ENCODE measurements at places on chromosomes 5 and 9. TPM values are rescaled to one million over a fixed set of nuclear protein-coding genes. Genes with fewer than 3 reads are reported as not detected.
A peak's percentile ranks its signal among the peaks of the same experiment; 100 is the strongest.

DNA sequence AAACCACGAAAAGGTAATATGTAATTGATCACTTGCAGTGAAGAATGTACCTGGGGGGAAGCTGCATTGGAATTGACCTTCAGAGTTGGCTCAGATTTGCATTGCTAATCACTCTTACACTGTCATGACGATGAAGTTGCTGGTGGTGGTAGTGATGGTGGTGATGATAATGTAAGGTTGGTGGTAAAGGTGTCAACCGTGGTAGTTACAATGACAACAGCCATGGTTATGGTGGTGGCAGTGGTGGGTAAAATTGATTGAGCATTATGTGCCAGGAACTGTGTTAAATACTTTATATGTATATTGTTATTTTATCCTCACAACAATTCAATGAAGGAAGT, 282.4 kb downstream of the NR3C1 start:
- DNase-seq = no peak

GRCh38 chr9:132590318-132591182, 8.1 kb downstream of the BARHL1 start:
- no peak for DNase-seq

The KIAA1191 gene
- 87.5 TPM for total RNA-seq

GRCh38 chr9:81465468-81466011, 223.8 kb downstream of the TLE1 start:
- DNase-seq = no peak

- peak; percentile 99 for DNase-seq
These were observed 39.4 kb downstream of the LURAP1L start for GRCh38 chr9:12813960-12814876.

DNA sequence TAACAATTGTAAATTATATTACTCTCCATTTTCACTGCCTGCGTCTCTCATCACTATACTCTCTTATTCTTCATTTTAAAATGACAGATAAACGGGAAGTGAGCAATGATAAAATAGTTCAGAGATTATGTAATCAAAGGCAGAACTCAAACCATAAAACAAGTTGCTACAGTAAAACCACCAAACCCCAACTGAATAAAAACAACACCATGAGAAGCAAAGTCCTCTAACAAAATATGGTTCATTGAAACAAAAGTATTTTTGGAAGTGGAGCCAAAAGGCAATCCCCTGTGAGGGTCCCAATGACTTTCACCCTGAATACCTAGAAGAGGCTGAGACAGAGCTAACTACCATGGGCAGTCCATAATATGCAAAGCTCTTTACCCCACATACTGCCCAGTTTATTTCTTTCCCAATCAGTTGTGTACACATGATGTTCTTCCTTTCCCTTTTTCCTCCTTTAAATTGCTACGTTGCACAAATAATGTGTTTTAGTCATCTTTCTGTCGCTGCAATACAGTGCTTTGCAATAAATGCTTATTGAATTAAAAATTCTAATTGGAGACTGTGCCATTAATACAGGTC, 64.0 kb upstream of the PTGER4 start:
- peak; percentile 66 for DNase-seq

The CCDC171 gene
- 1.1 TPM for total RNA-seq

GRCh38 chr9:120758544-120758943, 34.7 kb downstream of the FBXW2 start:
- DNase-seq = no peak

DNA sequence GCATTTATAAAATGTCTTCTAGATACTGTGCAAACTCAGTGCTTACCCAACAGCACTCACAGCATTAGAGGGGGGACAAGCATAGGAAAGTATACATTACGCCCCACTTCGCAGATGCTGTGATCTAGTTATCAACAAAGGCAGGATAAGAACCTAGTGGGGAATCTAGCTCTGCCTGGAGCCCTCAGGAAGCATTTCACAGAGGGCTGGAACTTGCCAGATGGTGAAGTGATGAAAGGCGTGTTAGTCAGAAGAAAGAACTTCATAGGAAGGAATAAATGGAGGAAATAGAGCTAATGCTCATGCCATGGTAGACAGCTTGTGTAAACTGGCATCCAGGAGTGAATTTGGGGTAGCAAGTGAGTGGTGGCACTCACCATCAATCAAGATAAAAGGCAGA, 25.8 kb downstream of the DIRAS2 start:
- no peak for DNase-seq

The RAD23B gene
- total RNA-seq = 122 TPM

GRCh38 chr5:24643880-24644279, 898 bp downstream of the CDH10 start:
- DNase-seq = no peak

- no peak for DNase-seq
These were observed 53.4 kb upstream of the IL6ST start for GRCh38 chr5:56048124-56048523.

DNA sequence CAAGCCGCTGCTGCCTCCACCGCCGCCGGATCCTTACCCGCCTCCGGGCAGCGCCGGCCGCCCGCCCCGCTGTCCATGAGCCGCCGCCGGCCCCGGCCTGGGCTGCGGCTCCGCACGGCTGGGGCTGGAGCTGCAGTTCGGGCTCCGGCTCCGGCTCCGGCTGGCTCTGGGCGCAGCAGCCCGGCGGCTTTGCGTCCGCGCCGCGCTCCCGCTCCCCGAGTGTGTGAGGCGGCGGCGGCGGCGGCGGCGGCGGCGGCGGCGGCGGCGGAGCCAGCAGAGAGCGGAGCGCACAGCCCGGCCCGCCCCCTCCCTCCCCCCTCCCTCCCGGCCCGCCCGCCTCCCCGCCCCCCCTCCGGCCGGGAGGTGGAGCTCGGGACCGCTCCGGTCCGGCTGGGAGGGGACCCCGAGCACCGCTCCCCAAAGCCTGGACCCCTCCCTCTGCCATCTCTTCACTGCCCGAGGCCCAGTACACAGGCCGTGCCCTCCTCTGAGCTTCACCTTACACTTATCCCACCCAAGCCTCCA, at the start of gene PCDH1:
TSS of gene PCDH1 (minus strand) at position 225 of the 525 bp plus-strand sequence. CDS start at position 77, 148 bp downstream.
- DNase-seq = no peak

The RNF224 gene
- total RNA-seq = not detected

DNA sequence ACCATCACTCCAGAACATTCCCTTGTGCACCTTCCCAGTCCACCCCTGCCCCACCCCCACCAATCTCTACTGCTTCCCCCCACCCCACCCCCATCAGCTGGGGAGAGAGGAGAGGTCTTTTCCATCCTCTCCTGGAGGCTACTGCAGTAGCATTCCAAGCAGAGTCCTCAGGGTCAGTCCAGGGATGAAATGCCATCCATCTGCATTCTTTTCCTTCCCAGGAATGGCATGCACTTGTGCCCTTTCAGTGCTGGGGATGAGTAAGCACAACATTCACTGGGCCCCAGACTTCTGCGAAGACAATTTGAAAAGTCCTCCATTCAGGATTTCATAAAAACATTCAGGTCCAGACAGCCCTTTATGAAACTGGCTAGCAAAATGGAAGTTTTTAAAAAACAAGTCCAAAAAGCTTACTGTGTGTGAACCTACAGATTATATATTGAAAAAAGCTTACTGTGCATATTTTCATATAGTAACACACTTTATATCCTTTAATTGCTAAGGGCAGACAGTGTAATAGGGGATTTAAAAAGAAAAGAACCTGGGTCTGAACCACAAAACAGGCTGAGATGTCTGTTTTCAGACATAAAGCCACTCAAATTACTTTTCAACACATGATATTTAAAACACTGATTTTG, 50.0 kb upstream of the GOLPH3 start:
- DNase-seq = peak; percentile 14

The CLIC3 gene
- total RNA-seq = 0.95 TPM

The SLC34A3 gene
- not detected for total RNA-seq

GRCh38 chr5:159640446-159640845, 275.8 kb upstream of the ADRA1B start:
- DNase-seq = no peak

DNA sequence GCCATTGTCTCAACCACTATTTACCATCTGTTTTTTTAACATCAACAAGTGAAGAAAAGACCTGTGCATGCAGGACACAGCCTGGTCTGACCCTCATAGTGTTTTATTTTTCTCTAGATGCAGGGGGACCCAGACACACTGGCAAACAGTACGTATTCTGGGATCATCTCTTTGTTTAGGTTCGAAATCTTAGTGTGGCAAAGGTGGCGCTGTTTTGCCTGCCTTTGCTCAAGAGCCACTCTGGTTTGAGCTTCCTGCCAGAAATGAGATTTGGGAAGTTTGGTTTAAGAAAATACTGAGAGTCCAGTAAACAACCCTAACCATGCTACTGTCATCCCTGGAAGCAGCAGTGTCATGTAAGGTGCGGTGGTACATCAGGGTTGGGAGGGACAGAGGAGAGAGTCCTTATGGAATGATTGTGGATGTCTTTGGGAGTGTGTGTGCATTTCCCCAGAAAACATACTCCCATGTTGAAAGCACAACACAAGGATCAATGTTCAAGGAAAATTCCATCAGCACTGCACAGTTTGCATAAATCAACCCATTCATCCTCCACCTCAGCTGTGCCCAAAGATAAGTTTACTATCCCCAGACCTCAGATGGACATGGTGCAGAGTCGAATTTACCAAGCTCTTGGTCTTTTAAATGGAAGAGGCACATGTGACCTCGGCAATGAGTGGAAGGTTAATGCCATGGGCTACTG, 34.0 kb upstream of the FLT4 start:
- DNase-seq = no peak

GRCh38 chr5:126108470-126108869, 314.7 kb upstream of the GRAMD2B start:
- peak; percentile 64 for DNase-seq

DNA sequence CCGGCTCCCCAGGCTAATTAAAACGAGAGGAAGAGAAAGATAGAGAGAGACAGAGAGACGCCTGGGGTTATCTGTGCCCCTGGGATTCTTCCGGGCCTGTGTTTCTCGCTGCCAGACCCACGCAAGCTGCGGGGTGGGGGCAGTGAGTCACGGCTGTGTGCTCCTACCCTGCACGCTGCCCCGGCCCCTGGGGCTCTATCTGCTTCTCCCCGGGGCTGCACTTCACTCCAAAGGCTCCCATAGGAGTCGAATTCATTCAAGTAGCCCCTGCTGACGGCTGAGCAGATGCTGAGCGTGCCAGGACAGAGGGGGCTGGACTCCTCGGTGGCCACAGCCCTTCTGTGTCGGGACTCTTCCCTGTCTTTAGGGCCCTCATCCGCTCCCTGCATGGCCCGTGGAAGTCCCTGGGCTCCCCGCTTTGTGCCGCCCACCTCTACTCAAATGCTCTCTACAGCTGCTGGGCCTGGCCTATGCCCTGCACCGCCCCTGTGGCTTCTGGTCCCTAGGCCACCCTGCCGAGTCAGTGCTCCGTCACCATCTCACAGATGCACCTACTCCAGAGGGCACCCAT, 22.8 kb downstream of the SARDH start:
- no peak for DNase-seq

GRCh38 chr9:134602547-134603362, 38.8 kb upstream of the COL5A1 start:
- peak; percentile 39 for DNase-seq

The DMRT3 gene
- total RNA-seq = not detected

DNA sequence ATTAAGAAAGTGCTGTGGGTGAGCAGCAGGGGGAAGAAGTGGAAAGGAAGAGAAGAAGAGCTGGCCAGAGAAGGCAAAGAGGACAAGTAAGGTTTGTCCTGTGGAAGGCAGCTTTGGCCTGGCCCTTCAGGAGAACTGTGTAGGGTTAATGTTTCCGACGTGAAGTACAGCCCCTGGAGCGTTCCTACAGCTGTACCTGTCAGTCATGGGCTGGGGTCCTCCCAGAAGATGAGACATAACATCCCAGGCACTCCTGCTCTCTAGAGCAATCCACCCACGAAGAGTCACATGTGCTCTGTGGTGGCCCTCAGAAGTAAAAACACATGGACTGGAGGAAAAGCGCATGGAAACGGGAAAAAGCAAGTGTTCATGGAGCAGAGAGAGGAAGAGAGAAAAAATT, 237.4 kb downstream of the CAAP1 start:
- DNase-seq = no peak

The CNTNAP3 gene
- total RNA-seq = 8.7 TPM

The MYOZ3 gene
- total RNA-seq = 0.53 TPM

DNA sequence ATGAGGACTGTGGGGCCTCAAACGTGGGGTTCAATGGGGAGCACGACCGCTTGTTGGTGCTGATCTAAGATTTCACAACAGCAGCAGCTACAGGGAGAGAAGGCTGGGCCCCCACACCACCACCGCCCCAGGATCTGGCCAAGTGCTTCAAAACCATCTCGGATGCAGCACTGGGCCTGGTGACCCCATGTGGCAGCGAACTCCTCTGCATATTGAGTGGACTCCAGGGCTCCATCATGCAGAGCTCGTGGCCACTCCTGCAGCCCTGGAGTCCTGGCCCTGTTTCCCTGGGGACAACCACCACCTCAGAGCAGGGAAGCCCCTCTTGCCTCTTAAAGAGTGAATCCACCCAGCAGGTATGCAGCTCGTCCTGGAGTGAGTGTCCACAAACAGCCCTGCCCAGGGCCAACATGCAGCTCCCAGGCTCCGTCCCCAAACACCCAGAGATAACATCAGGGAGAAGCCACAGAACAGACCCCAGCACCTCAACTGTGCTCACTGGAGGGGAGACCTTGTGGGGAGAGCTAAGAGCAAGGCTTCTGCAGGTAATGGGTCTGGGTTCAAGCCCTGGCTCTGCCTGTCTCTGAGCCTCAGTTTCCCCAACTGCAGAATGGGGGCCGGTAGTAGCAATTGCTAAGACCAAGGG, 103.1 kb upstream of the SARDH start:
- DNase-seq = no peak

DNA sequence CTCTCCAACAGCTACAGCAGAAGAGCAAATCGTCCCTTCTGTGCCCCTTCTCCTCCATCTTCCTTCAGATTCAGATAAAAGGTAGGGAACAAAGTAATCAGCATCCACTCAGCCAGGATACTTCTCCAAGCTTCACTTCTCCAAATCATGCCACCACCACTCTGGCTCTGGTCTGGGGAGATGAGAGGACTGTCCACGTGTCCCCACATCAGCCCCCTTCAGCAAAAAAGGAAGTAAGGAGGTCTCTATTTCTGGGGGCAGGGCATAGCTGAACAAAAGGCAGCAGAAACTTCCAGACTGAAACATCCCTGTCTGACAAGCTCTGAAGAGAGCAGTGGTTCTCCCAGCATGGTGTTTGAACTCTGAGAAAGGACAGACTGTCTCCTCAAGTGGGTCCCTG, 116.9 kb downstream of the C5orf15 start:
- no peak for DNase-seq

- DNase-seq = no peak
These were observed 176.0 kb downstream of the HMHB1 start for GRCh38 chr5:143987751-143988560.

DNA sequence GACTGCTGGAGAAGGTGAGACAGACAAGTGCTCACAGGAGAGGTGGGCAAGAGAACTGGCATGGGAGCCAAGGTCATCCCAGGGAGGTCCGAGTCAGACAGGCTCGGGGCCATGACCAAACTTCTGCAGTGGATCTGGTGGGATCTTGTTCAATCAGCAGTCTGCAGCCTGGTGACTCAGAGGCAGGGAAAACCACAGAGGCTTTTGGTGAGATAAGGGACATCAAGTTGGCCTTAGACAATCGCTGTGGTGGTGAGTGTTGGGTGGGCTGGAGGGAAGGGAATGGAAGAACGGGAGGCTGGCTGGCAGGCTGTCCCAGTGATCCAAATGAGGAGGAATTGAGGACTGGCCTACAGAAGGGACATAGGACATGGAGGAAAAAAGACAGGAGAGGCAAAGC, 123.8 kb downstream of the TMEM174 start:
- no peak for DNase-seq

- DNase-seq = no peak
These were observed 278.1 kb downstream of the AOPEP start for GRCh38 chr9:95004411-95005277.

All from foreskin keratinocyte (primary cell).